ENCODE measurements at places on chromosomes 12 and 14.

GRCh38 chr14:101834800-101835547, 73.5 kb downstream of the PPP2R5C start:
- DNase-seq = no peak

DNA sequence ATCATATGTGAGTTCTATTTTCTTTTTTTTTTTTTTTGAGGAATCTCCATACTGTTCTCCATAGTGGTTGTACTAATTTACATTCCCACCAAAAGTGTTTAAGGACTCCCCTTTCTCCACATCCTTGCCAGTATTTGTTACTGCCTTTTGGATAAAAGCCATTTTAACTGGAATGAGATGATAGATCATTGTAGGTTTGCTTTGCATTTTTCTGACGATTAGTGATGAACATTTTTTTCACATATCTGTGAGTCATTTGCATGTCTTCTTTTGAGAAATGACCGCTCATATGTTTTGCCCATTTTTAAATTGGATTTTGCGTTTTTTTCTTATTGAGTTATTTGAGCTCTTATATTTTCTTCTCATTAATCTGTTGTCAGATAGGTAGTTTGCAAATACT, 394.8 kb downstream of the LRFN5 start:
- DNase-seq = no peak

GRCh38 chr12:14326699-14327098, 38.8 kb upstream of the ATF7IP start:
- DNase-seq = no peak

DNA sequence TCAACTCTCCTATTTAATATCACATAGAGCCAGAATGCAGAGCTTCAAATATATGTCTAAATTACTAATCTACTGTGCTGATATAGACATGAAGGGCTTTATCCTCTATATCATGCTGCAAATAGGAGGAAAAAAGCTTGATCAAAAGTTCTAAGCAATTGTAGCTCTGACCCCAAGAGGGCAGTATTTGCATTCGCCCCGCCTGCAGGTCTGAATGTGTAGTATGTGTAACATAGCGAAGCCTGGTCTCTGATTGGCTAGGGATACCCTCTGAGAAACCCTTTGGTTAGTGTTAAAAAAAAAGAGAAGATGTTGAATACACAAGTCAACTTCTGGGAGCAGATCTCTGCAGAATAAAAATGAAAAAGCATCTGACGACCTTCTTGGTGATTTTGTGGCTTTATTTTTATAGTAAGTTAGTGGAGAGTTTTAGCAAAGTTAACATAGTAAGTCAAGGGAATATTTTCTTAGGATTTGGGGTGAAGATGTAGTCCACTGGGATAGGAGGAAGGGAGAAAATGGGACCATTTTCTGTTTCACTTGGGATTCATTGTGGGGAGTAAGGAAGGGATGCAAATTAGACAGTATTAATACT, 151.6 kb upstream of the OR4E1 start:
- peak; percentile 21 for DNase-seq

- no peak for DNase-seq
Measured at GRCh38 chr14:23865502-23865901, 88.1 kb upstream of the DHRS4 start.

- DNase-seq = no peak
Measured at GRCh38 chr12:114812858-114813761, 129.1 kb upstream of the TBX3 start.

- no peak for DNase-seq
Measured at GRCh38 chr12:12282761-12283425, 16.0 kb upstream of the LRP6 start.

- no peak for DNase-seq
Measured at GRCh38 chr12:105485321-105485910, 154.9 kb downstream of the C12orf75 start.

GRCh38 chr14:72700338-72701236, 193.3 kb downstream of the DPF3 start:
- DNase-seq = no peak

DNA sequence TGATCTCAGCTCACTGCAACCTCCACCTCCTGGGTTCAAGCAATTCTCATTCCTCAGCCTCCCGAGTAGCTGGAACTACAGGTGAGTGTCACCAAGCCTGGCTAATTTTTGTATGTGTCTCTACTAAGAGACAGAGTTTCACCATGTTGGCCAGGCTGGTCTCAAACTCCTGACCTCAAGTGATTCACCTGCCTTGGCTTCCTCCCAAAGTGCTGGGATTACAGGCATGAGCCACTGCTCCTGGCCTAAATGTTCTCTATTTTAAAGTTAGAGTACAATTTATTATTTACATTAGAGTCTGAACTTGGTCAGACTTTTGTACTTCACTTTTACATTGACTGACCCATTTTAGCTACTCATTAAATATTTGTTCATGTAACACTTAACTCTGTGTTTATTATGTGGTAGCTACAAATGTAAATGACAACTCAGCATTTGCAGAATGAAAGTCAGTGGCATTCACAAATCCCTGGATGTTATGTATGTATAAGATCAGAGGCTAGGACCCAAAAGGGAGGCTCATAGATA, 409.6 kb downstream of the APAF1 start:
- DNase-seq = no peak

DNA sequence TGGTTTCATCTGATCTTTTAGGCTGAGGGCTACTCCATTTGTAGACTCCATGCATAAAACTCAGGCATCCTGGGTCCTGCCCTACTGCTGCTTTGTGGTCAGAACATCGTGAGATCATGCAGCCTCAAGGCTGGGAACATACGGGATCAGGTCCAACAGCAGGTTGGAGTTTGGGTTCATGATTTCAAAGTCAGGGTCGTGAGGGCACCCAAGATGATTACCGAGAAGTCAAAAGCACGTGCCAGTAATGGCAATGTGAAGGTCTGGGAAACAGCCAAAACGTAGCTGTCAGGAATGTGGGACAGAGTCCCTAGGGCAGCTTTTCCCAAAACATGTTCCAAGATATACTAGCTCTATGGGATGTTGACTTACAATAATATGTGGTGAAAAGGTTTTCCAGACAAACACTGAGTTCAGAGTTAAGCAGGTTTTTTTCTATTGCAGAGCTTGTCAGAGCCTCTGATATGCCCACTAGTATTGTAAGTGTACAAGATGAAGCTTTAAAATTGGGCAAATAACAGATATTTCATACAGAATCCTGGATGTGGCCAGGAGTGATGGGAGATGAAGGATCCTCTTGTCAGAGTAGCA, 130.3 kb upstream of the DNM1L start:
- DNase-seq = no peak
